ENCODE measurements at places on chromosomes 6 and 20.

DNA sequence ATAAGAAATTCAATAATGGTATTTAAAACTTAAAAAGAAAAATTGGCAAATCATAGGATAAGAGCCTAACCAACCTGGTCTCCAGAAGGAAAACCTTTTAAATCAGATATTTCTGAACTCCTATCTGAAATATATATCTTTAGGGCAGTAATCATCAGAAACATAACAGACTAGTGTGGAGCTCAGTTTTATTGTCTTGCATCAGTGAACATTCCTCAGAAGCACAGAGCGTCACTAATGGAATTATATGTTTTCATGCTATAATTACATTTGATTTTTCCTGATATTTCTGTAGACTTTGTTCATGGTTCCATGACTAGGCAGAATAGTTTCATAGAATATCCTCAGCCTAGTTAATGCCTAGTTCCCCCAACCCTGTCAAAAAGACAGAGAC is 262.2 kb downstream of the EYA4 start:
- DNase-seq = no peak

GRCh38 chr6:168616816-168617765 is 176.1 kb downstream of the SMOC2 start:
- no peak for DNase-seq

DNA sequence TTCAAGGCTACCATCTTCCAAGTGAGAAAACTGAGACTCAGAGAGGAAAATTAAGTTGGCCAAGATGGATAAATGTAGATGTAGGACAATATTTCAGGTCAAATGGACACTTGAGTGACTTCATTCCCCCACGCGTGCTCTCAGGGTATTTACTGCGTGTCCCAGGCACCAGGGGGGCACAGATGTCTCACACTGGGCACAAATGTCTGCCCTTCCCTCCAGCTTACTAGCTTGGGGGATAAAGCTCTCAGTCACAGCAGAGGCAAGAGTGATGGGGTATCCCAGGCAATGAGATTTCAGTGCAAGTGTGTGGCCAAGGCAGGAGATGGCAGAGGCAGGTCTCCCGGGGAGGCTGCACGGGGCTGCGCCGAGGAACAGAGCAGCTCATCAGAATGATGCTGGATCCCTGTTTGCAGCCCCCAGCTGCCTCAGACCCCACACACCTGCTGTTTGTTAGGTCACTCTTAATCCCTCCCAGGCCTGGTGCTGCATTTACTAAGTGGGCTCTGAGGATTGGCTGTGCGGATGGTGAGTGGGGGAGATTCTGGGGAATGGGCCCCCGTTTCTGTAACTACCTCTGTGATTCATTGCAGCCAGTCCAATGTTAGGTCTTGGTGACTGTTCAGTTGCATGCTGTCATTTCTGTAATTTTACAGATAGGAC is 44.1 kb downstream of the PTK7 start:
- DNase-seq = no peak

- no peak for DNase-seq
Measured at GRCh38 chr20:62238569-62239277, 402 bp downstream of the OSBPL2 start.

GRCh38 chr6:43695215-43695966 is 7.8 kb upstream of the MRPS18A start:
- DNase-seq = no peak

All from skeletal muscle cell (primary cell).